Glomerular endothelial cell (primary cell): ENCODE measurements at places on chromosomes 2 and 18.

GRCh38 chr2:71524476-71524875 lies 71.1 kb downstream of the DYSF start:
- no peak for DNase-seq

- no peak for DNase-seq
These were observed 22.4 kb downstream of the COLEC11 start for GRCh38 chr2:3617198-3617890.

- DNase-seq = no peak
These were observed 44.0 kb upstream of the LAPTM4A start for GRCh38 chr2:20095469-20095868.

DNA sequence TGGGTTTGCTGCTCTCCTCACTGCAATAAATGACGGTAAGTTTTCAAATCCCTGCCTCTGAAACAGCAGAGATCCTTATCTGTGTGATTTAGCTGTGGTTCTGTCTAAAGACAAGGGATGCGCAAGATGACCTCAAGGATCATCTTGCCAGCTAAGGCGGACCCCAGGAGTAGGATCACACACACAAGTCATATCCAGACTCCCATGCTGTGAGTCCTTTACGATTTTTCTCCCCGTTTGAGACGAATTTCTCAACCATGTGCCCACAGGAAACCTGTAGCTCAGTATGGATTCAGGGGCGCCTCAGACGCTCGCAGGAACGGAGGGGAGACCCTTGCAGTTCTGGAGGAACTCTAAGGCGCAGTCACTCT lies 11.1 kb upstream of the DCTN1 start:
- no peak for DNase-seq

GRCh38 chr2:238685713-238686112 lies 162.2 kb upstream of the TWIST2 start:
- no peak for DNase-seq

DNA sequence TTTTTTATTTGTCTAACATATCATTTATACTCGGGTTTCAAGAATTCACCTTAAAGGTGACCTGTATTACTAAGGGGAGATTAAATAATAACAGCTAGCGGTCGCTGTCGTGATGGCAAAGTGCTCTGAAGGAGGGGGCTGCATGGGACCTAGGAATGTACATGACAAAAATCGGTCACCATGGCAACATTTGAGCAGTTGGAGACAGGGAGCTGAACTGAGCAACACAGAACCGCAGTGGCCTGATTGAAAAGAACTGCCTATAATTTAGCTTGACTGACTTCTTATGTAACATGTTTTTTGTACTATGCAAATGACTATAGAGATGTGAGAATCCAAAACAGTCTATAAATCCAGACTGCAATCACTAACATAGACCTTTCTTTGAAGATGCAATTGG lies 34.3 kb upstream of the EPHA4 start:
- DNase-seq = no peak

- no peak for DNase-seq
These were observed 197.0 kb downstream of the UBE2E3 start for GRCh38 chr2:181177376-181177775.

- DNase-seq = no peak
These were observed 172.3 kb downstream of the LRRTM1 start for GRCh38 chr2:80132281-80132680.

GRCh38 chr2:238665919-238666318 lies 182.0 kb upstream of the TWIST2 start:
- no peak for DNase-seq

- no peak for DNase-seq
These were observed 142.9 kb upstream of the SMAD2 start for GRCh38 chr18:48073211-48073930.

DNA sequence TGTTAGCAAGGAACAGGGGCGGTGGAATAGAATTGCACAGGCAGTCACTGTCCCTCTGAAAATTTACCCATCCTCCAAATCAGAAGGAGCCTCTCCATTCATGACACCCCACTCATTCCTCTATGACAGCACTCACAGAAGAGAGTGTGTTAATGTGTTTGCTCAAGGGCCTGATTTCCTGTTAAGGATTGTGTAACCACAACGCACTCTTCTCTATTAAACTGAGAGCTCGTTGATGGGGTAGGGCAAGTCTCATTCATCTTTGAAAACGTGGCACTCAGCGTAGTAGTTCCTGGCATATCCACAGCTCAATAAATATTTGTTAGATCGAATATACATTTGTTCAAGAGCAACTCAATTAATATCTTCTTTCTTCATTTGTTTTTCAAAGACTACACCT lies 106.4 kb downstream of the VAPA start:
- no peak for DNase-seq

DNA sequence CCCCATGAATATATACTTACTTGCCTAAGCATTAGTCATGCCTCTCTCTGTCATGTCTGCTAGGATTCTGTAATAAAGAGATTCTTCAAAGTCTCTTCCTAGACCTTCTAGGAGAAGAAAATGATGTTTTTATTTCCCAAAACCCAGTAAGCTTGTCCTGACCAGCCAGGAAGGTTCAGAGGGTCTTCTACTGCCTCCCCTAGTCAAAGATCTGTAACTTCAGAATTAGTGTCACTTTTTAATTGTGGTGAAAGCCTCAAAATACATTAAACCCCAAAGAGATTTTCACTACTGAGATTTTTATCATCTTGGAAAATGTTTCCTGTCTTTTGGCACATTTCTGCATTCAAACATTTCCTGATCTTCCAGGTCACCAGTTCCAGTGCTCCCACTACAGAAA lies 232.9 kb upstream of the STK17B start:
- no peak for DNase-seq

- no peak for DNase-seq
These were observed 79.6 kb upstream of the RAPGEF4 start for GRCh38 chr2:172655838-172656573.

DNA sequence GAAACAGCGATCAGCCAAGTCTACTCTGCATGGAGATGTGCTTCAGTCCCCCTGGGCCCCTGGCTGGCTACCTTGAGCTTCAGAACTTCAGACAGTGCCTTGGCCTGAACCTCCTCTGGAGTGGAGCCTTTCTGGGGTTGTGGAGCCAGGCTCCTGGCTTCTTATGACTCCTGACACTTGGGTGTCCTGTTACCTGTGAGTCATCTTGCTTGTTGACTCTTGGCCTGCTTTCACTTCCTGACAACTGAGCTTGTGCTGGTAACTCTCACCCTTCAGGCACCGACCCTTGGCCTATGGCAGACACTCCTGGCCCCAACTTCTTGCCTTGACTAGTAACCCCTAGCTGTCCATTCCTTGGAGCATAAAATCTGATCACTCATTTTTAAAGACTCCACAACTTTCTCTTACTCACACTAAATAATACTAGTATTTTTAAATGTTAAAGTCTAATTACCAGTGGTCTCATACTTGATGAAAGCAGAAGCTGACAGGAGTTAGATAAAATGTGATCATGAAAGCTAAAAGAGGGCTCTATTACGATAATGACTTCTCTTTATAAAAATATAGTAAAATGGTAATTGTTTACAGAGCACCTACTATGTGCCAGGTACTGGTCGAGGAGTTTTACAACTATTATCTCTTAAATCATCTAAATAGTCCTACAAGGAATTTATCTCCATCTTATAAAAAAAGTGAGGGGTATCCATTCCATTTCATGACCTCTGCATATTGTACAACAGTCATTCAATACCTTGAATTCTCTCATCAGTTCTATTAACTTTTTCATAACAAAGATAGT lies 46.3 kb upstream of the VIT start:
- DNase-seq = no peak

- DNase-seq = no peak
These were observed 61.0 kb downstream of the RBMS1 start for GRCh38 chr2:160432633-160433032.

- no peak for DNase-seq
These were observed 20.3 kb upstream of the PDE1A start for GRCh38 chr2:182447163-182447562.

DNA sequence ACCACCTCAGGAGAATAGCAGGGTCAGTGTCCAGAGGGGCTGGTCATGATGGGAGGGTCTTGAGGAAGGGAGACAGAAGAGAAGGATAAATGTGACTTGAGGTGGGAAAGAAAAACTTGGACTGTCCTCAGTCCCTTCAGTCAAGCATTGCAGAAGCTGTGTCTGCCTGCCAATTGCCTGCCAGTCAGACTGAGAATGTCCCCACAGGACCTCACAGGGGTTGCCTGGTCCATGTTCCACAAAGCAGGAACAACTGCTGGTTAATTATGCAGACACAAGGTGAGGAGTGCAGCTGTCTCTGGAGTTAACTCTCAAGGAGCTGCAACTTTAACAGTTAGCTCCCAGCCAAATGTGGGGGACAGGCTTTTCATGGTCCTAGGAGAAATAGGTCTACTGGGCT lies 75.7 kb downstream of the TRIM43 start:
- DNase-seq = no peak

GRCh38 chr18:10846657-10847407 lies 302.5 kb downstream of the PIEZO2 start:
- no peak for DNase-seq

DNA sequence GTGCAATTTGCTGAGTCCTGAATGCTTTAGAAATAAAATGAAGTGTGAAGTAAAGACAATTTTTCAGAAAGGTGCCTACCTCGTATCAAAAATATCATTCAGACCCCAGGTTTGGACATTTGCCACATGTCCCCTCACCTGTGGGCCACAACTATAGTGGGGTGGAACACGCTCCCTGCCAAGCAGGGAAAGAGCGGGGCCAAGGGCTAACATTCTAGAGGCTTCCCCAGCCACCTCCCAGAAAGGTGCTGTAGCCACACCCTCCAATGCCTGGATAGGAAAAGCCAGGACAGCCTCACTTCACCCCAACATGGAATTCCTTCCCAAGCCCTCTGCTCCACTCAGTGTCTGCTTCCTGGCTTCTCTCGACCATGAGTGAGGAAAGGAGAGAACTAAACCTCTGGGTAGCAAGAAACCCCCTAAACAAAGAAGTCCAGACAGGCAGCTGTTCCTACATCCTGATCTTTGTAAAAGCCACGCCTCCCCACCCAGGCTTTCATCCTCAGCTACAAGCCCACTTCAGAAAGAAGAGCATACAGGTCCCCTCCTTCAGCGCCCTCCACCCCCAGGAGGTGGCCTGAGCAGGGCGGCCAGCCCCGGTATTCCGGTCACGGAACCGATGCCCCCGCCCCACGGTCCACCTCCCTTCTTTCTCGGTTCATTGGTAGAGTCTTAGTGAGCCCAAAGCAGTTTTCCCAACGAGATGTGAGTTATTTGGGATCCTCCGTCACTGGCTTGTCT lies 2.1 kb downstream of the COL6A3 start:
- no peak for DNase-seq

GRCh38 chr18:49399003-49399402 lies 61.4 kb downstream of the DYM start:
- DNase-seq = no peak

DNA sequence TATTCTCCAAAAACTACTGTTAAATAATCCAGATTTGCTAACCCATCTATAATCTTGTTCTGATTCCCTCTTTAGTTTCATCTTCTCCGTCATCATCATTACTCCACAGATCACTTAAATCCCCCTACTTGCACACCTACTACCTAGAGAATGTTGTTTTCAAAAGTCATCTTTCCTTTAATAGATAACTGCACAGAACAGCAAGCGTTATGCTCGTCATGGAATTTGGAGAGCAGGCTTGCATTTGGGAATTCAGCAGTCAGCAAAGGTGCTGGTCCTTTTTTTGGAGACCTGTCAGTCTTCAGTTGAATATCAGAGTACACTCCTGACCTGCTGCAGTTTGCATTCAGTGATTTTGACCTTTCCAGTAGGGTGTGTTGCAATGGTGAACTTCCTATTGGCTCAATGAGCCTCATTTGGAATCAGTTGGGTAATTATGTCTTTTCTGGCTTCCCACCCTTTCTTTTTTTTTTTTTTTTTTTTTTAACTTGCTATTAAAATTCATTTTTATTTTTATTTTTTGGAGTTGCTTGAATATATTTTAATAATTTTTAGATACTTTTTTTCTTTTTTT lies 110.6 kb downstream of the HNRNPLL start:
- DNase-seq = no peak

- no peak for DNase-seq
These were observed 21.5 kb upstream of the TNS1 start for GRCh38 chr2:218024336-218024735.

DNA sequence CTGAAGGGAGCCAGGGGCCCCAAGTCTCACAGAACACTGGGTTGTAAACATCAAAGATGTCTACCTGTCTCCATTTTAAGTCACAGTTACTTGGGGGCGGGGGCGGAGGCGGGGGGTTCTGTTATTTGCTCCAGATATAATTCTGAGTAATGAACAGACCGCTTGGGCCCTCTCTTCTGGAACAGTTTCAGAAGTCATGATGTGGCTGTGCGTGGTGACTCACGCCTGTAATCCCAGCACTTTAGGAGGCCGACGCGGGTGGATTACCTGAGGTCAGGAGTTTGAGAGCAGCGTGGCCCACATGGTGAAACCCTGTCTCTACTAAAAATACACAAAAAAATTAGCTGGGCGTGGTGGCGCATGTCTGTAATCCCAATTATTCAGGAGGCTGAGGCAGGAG lies 157.9 kb upstream of the APCDD1 start:
- DNase-seq = no peak

DNA sequence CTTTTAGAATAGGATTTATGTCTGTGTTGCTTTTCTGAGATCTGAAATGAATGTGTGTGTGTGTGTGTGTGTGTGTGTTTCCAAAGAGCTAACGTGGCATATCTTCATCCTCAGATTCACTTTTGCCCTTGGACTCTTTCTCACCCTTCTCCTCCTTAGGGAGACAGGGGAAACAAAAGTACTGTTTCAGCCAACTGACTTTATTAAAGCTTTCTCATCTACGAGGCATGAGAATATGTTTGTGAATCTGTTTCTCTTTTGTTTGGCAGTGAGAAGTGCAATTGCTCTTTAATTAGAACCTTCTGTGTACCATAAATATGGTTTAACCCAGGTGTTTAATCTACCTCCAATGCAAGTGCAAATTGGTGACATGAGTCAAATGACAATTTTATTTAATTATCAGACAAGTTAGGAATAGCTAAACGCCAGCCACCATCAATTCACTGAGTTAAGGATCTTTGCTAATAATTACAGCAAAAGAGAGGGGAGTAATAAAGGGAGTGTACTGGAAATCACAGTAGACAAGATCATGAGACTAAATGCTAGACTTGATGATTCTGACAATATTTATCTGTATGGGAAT lies 186.4 kb upstream of the COL3A1 start:
- DNase-seq = no peak

GRCh38 chr18:36189486-36189885 lies 2.2 kb downstream of the MOCOS start:
- DNase-seq = no peak

DNA sequence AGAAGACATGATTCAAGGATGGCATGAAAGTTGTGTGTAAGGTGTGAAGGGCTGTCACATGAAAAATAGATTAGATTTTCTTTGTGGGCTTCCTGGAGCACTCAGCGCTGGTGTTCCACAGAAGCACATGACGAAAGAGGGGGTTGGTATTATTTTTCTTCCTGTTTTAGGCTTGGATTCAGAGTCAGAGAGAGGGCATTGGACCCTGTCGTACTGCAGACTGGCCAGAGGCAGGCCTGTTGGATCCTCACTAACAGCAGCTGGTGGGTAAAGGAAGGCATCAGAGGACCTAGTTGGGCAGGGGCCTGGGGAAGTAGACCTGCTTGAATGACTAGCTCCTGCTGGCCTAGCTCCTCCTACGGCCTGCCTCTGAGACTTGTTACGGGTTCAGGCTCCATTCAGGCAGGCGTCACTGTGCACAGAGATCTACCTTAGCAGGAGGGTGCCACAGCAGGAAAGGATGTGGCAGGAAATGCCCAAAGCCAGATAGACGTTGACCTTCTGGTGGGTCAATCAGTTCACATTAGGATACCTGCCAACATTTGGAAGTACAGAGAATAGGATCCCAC lies 13.1 kb downstream of the CTLA4 start:
- no peak for DNase-seq

GRCh38 chr18:50143886-50144285 lies 51.1 kb downstream of the MYO5B start:
- DNase-seq = no peak

GRCh38 chr2:201816657-201817575 lies 10.6 kb downstream of the CDK15 start:
- no peak for DNase-seq
